ENCODE measurements at places on chromosomes 2 and 18. TPM values are rescaled to one million over a fixed set of nuclear protein-coding genes. Genes with fewer than 3 reads are reported as not detected.

DNA sequence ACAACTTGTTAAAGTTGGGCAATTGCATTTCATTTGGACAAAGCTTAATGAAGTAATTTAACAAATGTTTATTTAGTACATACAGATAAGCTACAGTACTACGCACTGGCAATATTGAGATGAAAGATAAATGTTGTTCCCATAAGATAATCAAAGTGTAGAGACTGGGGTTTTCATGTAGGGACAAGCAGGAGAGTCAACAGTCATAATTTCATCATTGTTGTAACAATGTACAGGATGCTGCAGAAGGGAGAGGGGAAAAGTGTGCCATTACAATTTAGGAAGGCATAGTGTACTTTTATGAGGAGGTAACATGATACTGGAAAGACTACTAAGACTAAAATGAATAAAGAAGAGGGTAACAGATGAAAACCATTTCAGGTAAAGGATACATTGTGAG lies 441.6 kb downstream of the ERBB4 start:
- DNase-seq: no peak

DNA sequence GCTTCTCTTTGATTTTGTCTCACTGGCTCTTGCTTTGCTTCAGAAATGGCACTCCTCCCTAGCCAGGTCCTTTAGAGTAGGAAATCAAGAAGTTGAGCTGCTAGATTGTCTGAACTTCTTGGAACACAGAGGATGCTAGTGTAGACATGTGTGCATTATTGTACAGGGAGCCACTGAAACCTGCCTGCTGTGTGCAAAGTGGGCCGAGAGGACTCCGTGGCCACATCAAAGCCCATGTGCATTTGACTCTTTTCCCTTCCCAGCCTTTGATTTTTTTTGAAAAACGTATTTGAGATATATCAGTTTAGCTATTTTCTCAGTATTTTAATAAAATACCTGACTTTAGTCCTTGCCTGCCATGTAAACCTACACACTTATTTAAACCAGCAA lies 83.1 kb downstream of the TMEM247 start:
- no peak for DNase-seq

GRCh38 chr2:27258051-27258450 lies 4.8 kb downstream of the SLC30A3 start:
- DNase-seq: no peak

DNA sequence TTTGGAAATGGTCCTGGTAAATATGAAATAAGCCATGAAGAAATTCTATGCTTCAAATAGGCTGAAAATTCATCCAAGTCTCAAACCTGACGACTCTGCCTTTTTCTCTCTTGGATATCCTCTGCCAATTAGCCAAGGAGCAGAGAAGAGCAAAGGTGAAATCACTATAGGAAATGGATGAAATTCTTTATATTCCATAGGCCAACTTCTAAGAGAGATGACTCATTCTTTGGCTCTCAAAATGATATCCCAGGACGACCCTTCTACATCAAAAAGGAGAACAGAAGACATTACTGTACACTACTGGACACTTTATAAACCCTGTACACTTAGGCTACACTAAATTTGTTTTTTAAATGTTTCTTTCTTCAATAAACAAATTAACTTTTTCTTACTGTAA lies 22.7 kb downstream of the PDE1A start:
- no peak for DNase-seq

- no peak for DNase-seq
Measured at GRCh38 chr2:32755666-32756065, 127.8 kb downstream of the TTC27 start.

DNA sequence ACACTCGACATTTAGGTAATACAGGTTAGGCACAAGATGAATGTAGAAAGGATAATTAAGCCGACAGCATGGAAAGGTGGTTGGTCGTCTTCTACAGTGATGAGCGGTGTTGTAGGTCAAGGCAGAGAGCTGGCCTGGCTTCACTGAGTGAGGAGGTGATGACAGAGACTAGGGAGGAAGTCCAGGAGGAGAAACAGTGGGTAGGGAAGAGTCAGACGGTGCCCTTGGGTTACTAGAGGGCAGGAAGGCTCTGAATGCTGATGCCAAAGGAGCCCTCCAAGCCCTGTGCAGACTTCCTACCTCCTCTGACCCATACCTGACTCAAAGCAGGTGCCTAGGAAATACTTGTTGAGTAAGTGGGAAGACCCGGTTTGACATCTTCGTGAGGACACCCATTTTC lies 100.8 kb downstream of the ITGB1BP1 start:
- DNase-seq: no peak

- DNase-seq: no peak
Measured at GRCh38 chr2:189204322-189204941, 24.9 kb upstream of the COL5A2 start.

GRCh38 chr18:70284976-70285620 lies 3.7 kb upstream of the SOCS6 start:
- DNase-seq: no peak

- DNase-seq: peak; percentile 95
Measured at GRCh38 chr2:39120771-39121522, at the start of gene SOS1. SOS1 (minus strand) TSS chr2:39121051; CDS start chr2:39120422, 629 bp downstream.

DNA sequence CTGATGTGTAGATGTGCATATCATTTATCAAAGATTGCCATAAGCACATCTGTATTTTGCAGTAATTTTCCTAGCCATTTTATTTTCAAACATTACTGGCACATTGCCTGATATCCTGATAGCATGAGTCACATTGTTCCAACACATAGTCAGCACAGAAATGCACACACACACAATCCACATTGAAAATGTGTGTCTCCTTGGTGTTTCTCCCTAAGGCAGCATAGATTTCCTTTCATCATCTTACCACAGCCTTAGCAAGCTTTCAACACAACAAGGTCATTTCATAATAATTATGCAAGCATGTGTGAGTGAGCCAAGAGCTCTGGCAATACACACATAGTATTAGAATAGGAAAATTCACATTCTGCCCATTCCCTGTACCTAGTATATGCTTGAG lies 245.4 kb upstream of the MEIS1 start:
- DNase-seq: no peak

GRCh38 chr2:234970477-234970882 lies 18.7 kb downstream of the SH3BP4 start:
- DNase-seq: no peak

GRCh38 chr18:6294148-6294784 lies 120.4 kb downstream of the L3MBTL4 start:
- no peak for DNase-seq

DNA sequence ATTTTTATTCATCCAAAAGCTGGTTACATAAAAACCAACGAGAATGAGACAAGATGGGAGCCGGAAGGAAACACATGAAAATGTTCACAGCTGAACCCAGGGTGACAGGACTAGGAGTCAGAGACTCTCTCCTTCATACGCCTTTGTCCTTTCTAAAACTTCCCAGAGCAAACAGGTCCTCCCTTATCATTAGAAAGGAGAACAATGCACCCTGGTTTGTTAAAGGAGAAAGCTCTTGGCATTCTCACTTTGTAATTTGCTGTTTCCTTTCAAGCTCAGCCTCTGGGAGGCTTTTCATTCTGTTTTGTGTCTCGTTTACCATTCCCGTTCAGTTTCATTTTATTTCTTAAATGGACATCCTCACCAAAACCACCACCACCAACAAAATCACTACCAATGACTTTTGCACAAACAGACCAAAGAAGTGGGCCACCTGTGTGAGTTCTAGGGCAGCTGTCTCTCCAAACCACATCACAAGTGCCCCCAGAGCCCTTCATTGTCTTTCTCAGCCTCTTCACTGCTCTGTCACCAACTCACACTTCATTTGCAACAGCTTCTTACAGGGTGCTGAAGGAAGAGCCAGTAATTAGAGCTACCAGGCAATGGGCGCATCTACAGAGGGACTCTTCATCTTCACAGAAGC lies 105.3 kb downstream of the HDAC4 start:
- no peak for DNase-seq

DNA sequence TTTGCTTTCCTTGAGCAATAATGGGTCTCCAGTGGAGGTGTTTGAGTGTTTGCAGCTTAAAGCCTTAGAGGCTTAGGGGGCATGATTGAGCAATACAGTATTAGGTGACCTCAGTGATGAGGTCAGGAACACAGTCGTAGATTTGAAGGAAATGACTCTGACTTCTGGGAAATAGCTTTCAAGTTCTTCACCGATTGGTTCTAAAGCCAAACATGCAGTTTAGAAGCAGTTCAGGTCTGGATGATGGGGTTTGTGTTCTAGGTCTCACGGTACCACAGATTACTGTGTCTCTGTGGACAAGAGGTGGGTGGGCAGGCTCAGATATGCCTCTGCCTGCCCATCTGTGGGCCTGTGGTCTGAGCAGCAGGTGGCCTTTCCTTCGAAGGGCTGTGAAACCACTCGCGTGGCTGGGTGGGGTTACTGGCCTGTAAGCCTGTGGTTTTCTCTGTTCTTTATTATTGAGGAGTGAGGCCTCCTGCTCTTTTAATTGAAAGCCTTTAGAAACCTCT lies 7.8 kb downstream of the MTHFD2 start:
- DNase-seq: no peak

DNA sequence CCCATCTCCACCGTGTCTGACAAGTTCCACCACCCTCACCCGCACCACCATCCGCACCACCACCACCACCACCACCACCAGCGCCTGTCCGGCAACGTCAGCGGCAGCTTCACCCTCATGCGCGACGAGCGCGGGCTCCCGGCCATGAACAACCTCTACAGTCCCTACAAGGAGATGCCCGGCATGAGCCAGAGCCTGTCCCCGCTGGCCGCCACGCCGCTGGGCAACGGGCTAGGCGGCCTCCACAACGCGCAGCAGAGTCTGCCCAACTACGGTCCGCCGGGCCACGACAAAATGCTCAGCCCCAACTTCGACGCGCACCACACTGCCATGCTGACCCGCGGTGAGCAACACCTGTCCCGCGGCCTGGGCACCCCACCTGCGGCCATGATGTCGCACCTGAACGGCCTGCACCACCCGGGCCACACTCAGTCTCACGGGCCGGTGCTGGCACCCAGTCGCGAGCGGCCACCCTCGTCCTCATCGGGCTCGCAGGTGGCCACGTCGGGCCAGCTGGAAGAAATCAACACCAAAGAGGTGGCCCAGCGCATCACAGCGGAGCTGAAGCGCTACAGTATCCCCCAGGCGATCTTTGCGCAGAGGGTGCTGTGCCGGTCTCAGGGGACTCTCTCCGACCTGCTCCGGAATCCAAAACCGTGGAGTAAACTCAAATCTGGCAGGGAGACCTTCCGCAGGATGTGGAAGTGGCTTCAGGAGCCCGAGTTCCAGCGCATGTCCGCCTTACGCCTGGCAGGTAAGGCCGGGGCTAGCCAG lies 1.2 kb downstream of the ONECUT2 start:
- DNase-seq: no peak

DNA sequence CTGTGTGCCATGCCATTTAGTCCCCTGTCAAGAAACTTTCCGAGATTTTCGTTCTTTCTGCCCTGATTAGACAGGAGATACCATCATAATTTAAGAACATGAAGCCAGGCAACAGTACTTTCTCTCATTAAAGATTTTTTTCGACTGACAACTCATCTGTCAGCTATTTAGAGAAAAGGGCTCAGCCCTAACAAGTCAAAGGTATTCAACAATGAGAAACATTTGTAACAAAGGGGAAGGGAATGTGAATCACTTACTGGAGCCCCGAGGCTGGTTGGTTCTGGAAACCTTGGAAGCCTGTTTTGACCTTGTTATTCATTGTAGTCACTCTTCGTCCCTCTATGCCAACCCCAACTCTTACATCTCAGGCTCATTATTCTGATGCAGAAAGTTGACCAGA lies 199.4 kb downstream of the SPP2 start:
- DNase-seq: no peak

DNA sequence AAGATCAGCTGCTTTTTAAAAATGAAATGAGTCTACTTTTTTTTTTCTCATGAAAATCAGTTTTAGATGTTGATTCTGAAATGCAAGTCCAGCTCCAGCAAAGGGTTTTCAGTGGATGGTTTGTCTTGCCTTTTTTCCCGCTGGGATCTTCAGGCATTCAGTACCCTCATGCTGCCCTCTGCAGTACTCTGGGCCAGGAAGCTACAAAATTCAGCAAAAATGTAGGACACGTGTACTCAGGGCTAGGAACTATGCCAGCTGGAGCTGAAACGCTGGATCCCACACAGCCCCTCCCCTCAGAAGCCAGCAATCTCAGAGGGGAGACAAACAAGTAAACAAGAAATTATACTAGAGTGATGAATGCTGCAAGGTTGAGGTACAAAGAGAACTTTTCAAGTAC lies 97.3 kb downstream of the MMADHC start:
- DNase-seq: no peak

Gene ABCG8
- polyA plus RNA-seq: 0.10 TPM

Gene NTSR2
- not detected for polyA plus RNA-seq

Gene C2orf72
- 0.31 TPM for polyA plus RNA-seq
